Left lung (tissue), 14 donors: ENCODE measurements at places on chromosomes 16 and 17.

- DNase-seq: no peak
These were observed 6.3 kb upstream of the SECTM1 start for GRCh38 chr17:82339634-82340580.

DNA sequence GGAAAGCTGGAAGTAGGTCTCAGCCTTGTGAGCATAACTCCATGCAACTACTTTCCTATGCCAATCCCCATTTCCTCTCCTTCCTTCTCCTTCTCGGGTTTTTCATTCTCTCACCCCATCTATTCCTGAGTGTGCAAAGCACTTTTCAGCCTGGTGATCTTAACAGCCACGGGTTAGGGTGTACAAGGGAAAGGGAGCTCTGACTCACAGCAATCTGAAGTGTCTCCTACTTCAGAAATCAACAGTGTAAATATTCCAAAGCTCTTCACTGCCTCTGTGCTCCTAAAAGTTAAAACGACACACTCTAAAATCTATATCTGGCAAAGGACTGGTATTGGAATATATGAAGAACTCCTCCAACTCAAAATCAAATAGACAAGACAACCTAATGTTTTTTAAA lies 268.0 kb upstream of the IRX3 start:
- DNase-seq: no peak

DNA sequence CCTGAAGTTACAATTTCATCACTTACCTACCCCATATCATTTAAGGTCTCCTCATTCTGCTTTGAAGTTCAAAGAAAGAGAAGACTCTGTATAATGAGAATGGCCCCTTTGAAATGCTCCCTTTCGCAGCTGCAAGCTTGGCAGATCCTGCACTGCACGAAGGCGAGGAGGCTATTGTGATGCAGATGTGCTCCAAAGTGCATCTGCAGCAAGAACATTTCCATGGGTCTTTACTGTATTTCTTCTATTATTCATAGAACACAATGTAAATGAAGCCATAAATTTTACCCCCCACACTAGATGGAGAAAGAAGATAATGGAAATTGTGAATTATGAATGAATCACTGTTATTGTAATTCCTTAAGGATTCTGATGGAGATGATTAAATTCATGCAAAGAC lies 178.7 kb downstream of the CHD9NB start:
- no peak for DNase-seq

DNA sequence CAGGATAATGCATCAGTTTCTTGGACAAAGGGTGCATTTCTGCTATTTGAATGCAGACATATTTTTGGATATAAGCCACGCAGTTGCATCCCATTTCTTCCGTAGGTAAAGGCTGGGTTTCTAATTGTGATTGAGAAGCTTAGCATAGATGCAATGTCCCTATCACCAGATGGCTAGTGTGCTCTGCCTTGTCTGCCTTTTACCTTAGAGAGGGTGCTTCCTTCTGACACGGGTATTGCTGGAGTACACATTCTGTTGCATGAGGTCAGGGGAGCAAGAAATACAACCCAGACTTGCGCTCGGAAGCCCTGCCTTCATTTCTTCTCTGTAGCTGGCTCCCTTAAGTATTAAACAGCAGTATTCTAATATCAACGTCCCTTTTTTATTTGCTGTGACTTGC lies 337.4 kb downstream of the WWOX start:
- no peak for DNase-seq

- DNase-seq: no peak
These were observed 2.2 kb downstream of the HAGHL start for GRCh38 chr16:728890-729744.

- no peak for DNase-seq
These were observed 41.8 kb downstream of the TNRC6C start for GRCh38 chr17:78000341-78000740.

GRCh38 chr17:3017936-3018335 lies 45.5 kb downstream of the OR1D5 start:
- DNase-seq: no peak

DNA sequence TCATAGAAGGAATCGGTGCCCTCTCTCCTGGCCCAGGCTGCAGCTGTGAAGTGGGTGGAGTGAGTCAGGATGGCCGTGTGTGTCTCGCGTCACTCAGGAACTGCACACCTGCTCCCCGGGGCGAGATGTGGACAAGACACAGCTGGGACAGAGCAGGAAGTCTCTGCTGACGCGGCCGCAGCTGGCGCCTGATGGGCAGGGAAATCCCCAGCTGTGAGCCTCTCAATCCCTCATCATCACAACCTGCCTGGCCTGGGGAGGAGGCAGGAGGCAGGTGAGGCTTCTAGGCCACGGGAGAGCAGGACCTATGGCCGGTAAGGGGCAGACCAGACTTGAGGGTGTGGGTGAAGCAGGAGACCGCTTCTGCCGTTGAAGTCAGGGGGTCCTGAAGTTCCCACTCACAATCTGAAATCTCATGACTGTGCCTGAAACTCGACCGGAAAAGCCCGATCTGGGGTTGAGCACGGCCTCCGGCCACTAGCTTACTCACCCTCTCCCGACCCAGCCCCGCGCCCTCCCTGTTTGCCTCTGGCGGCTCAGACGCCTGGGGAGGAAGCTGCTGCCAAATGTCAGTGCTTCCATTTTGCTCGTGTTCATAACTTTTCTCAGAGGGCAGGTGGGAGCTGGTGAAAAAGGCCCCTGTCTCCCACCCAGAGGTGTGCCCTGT lies 1.1 kb upstream of the TRPV3 start:
- DNase-seq: no peak

DNA sequence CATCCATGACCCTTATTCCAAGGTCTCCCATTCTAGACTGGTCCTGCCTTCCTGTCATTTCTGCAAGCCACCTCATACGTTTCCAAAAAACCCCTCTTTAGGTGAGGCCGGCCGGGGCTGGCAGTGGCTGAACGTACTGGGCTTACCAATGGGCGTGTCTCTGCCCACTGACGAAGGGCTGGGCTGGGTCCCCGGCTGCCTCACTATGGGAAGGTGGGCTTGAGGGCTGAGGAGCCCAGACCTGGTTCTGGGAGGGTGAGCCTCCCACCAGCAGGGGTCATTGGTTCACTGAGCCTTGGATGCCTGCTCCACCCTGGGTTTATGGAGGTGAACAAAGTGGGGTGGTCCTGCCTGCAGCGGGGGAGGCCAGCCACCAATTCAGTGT lies 19.9 kb downstream of the KDM8 start:
- no peak for DNase-seq

DNA sequence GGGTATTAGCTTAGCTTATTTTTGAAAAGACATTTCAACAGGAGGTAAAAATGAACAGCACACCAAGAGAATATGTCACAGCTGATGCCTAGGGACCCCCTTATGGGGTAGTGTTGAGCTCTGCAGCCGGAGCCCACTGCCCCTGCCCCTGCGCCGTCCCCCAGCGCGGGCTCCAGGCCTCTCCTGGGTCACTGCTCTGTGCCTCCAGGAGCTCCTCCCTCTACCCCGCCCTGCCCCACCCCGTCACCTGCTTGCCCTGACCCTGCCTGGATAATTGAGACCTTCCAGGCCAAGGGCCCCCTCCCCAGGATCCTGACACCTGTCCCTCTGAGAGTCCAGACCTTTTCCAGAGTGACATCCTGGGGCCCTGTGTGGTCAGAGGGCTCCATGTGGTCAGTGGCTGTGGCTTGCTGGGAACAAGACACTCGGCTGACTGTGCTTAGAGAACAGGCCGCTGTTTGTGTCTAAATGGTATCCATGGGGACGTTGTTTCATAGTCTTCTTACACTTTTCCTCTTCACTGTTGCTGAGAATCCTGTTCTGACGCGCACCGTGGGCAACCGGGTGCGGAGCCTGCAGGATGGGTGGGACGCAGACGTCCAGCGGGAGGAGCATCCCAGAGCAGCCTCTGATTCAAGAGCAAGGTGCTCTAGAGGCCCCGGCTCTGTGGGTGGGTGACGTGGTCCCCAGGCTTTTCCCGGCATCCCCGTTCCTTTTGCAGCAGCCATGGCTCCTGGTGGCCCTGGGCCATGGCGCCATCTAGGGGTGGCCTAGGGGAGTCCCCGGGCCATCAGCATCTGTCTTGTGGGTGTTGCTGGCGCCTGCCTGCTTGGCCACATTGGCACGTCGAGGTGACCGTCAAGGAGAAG lies 20.0 kb upstream of the WFIKKN1 start:
- no peak for DNase-seq

DNA sequence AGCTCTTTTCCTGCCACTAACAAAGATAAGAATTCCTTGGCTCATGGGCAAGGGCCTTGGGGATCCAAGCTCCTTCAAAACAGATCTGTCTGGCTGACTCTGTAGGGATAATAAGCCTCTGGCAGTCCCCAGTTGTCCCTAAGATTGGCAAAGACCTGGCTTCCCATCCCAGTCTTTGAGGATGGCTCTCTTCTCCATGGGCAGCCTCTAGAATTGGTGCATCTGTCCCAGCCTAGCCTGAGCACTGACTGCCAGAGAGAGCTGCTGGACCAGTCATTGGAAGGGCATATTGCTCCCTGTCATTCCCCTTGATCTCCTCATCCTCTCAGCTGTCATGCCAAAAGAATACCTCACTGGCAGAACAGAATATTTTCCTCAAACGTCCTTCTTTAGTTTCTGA lies 13.2 kb upstream of the CUEDC1 start:
- DNase-seq: no peak

DNA sequence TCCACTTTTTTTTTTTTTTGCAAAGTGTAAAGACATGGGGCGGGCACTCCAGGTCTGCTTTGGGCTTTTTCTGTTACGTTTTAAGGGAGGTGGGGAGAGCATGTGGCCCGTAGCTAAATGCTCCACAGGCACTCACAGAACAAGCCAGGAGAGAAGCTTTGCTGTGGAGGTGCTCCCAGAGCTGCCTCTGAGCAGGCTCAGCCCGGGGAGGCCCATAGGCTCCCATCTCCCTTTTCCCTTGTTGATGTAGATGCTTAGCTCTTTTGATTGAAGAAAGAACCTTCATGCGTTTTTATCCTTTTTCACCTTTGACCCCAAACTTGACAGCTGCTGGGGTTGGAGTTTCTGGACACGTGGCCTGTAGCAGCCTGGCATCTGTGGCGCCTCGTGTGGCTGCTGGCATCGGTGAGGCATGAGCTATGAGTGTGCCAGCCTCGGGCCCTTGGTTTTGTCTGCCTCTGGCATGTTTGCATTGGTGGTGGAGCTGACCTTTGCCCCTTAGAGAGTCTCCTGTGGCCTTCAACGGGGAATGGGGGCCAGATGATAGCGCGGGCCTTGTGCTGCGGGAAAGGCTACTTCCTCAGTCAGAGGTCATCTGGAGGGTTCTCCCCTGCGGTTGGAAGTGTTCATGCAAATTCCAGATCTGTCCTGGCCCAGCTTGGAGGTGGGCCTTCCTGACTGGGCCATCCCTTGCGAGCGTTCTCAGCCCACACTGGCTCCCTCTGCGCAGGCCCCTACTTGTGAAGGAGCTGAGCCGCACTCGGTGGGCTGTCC lies 20.0 kb upstream of the IL17C start:
- DNase-seq: no peak

DNA sequence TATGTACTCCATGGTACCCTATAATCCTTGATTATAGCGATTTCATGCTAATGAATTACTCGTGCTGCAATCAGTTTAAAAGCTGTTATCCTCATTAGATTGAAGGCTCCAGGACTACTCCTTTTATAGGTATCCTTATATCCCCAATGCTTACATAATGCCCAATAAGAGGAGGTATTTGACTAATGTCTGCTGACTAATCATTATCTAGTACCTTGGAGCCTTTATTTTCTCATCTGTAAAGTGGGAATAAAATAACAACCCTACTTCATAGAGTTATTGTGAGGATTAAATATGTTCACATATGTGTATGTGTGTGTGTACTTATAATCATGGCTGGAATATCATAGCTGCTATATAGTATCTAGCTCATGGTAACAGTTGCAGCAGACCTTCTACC lies 1031.5 kb downstream of the CDH11 start:
- no peak for DNase-seq

DNA sequence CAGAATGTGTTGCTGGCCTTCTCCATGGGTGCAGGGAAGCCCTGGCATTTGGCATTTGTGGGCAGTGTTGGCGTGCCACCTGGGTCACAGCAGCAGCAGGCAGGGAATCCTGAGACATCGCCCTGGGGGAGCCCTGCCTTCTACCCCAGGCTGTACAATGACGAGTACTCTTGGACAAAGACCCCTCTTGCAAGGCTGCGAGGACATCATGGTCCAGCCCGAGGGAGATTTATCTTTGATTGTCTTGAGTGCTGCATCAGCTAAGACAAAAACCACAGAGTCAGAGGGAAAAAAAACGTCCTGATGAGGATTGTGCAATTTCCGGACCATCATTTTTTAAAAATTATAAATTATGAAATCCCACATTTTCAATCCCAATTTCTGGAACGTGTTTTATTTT lies 3.7 kb downstream of the CRISPLD2 start:
- peak; percentile 48 for DNase-seq

DNA sequence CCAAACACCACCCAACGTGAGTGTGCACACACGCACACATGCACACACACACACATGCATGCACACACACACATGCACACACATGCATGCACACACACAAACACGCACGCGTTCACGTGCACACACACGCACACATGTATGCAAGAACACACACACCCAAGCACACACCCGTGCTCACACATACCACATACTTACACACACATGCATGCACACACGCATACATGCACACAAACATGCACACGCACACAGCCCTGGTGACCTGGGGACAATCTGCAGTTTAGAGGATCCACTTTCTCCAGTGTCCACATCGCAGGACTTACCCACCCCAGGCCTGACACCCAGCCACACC lies 6.2 kb downstream of the USH1G start:
- no peak for DNase-seq
